ENCODE measurements at places on chromosomes 2 and 18.

- DNase-seq: no peak
Observed at GRCh38 chr2:64751286-64752260, 97.9 kb upstream of the SERTAD2 start.

DNA sequence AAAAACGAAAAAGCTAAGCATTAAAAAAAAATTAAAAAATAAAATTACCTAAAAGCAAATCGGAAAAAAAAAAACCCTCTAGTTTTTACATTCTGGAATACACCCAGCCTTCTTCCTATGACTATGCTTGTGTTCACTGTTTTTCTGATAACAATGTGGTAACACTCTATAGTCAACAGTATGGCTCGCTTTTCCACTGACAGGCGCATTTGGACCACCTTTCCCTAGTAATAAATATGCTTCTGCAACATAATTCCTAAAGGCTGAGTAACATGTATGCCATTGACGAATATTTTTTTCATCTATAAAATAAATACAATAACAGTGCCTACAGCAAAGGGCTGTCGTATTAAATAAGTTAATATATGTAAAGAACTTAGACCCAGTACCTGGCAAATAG is 27.9 kb downstream of the NOL10 start:
- no peak for DNase-seq

- DNase-seq: no peak
Observed at GRCh38 chr2:33242845-33243244, 233.6 kb upstream of the RASGRP3 start.

GRCh38 chr2:10774394-10774793 is 38.2 kb downstream of the PDIA6 start:
- no peak for DNase-seq

Measured in nephron progenitor cell (in vitro differentiated cells).